Epithelial cell of alveolus of lung (primary cell): ENCODE measurements at places on chromosomes 4 and X. TPM values are rescaled to one million over a fixed set of nuclear protein-coding genes. Genes with fewer than 3 reads are reported as not detected.

DGAT2L6 gene
- not detected in 2 replicates for total RNA-seq

MAGEB2 gene
- not detected in 2 replicates for total RNA-seq

GRID2 gene
- under 0.01 and 0.08 TPM in 2 replicates for total RNA-seq

SORCS2 gene
- 0.52 and 6.8 TPM in 2 replicates for total RNA-seq

MAOB gene
- total RNA-seq = 0.08 and 0.39 TPM in 2 replicates

ABCG2 gene
- total RNA-seq = 0.08 and 1.0 TPM in 2 replicates

XAGE2 gene
- total RNA-seq = not detected in 2 replicates

MAGED2 gene
- total RNA-seq = 283 and 293 TPM in 2 replicates

CFAP299 gene
- 0.08 TPM in 1 of 2 replicates, not detected in the other for total RNA-seq

LANCL3 gene
- under 0.01 and 0.26 TPM in 2 replicates for total RNA-seq

UGT2B7 gene
- 0.65 TPM in 1 of 2 replicates, not detected in the other for total RNA-seq

SYN1 gene
- 0.80 and 3.5 TPM in 2 replicates for total RNA-seq

PROM1 gene
- total RNA-seq = not detected in 2 replicates

PDLIM3 gene
- 15.9 and 90.0 TPM in 2 replicates for total RNA-seq

ADRA2C gene
- not detected in 2 replicates for total RNA-seq

C4orf51 gene
- total RNA-seq = not detected in 2 replicates

MCF2 gene
- not detected in 2 replicates for total RNA-seq

EMCN gene
- 0.16 TPM in 1 of 2 replicates, not detected in the other for total RNA-seq

FANCB gene
- 2.2 and 3.6 TPM in 2 replicates for total RNA-seq

GRPR gene
- 0.48 TPM in 1 of 2 replicates, not detected in the other for total RNA-seq

NAP1L2 gene
- not detected in 2 replicates for total RNA-seq

RTL5 gene
- 1.4 and 2.6 TPM in 2 replicates for total RNA-seq

RHOXF2 gene
- not detected in 2 replicates for total RNA-seq

CT45A2 gene
- not detected in 2 replicates for total RNA-seq

TGIF2LX gene
- not detected in 2 replicates for total RNA-seq

FHIP1A gene
- 0.08 and 2.6 TPM in 2 replicates for total RNA-seq

SULT1B1 gene
- 0.52 and 1.0 TPM in 2 replicates for total RNA-seq

FGFR3 gene
- total RNA-seq = 0.88 and 1.4 TPM in 2 replicates

FABP2 gene
- total RNA-seq = not detected in 2 replicates

RWDD4 gene
- 20.8 and 20.9 TPM in 2 replicates for total RNA-seq

DCAF8L2 gene
- not detected in 2 replicates for total RNA-seq

HPSE gene
- 0.52 and 0.64 TPM in 2 replicates for total RNA-seq

CXCL3 gene
- 6.5 and 66.3 TPM in 2 replicates for total RNA-seq
